Ascending aorta (tissue), 2 donors: ENCODE measurements at places on chromosomes 7 and 10. TPM values are rescaled to one million over a fixed set of nuclear protein-coding genes. Genes with fewer than 3 reads are reported as not detected.

- DNase-seq: no peak
Observed at GRCh38 chr10:72539137-72539536, 86.7 kb downstream of the MICU1 start.

Gene LFNG
- 102 TPM for total RNA-seq

Gene TRIM56
- 29.6 TPM for total RNA-seq

Gene MYO1G
- total RNA-seq: 5.9 TPM

Gene ADRA2A
- total RNA-seq: 23.5 TPM

Gene EBF3
- total RNA-seq: 20.2 TPM
